ENCODE measurements at places on chromosomes 12 and 14.
A peak's percentile ranks its signal among the peaks of the same experiment; 100 is the strongest.

DNA sequence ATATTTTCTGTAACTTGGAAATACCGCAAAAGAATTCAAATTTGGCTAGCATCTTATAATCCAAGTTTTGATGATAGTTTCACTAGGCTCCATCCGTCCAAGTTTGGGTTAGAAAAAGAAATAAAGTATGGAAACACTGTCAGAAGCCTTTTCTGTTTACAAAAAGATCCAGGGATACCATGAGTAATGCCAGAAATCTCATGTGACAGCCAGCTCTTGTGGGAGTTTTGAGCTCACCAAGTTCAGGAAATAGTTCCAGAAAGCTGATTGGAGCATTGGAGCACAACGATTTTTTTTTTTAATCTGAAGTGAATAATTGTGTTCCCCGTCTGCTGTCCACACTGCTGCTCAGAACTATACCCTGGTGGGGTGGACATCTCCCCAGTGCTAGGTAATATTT is 229.7 kb upstream of the NPAS3 start:
- peak; percentile 74 for DNase-seq

GRCh38 chr12:111616177-111616623 is 17.1 kb upstream of the ATXN2 start:
- DNase-seq = no peak

DNA sequence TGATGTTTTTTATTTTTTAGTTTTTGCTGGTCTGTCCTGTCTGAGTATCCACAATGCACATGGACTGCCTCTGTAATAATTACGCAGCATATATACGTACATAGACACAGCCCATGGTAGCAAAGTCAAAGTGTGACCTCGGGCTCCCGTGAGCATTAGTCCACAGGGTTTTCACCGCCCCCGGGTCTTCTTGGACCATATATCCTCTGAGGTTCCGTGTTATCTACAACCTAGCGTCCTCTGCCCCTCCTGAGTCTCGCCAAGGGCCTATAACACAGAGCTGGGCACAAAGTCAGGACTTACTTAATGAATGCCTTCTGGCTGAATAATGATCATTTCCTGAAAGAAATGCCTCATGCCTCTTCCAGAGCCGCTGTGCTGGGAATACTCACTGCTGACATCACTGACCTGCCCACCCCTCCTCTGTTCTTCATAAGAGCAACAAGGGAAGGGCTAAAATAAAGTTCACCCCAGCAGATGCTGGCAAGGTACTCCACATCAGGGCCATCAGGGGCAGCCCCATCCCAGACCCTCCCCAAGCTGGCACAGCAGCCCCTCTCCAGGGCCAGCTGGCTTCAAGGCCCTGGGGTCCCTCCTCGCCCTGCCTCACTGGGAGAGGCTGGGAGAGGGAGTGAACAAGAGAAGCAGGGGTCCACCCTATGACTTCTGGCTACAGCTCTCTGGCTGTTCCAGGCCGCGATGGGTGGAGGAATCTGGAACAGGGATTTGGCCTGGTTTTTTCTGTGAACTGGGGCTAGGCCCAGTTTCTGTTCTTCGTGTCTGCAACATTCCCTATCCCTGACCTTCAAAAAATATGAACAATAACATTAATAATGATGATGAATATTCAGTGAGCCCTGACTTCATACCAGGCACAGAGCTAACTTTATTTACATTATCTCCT is 7.9 kb downstream of the HDAC7 start:
- DNase-seq = peak; percentile 72

DNA sequence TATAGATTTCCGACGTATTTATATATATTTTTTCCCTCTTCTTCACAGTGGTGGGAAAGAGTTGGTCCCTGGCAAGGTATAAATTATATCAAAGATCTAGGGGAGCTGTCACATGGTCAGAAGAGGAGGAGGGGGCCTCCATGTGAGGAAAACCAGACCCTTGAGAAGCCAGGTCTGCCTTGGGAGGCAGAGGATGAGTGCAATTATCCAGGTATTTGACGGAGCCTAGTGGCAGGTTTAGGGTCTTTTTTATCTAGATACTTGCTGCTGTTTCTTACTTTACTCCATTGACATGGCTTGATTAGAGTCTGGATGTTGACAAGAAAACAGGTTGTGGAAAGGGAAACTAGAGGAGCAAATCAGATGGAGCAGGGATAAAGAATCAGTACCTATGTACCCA is 5.5 kb downstream of the COPZ1 start:
- no peak for DNase-seq

- DNase-seq = no peak
Measured at GRCh38 chr12:102740141-102740955, 176.7 kb downstream of the PAH start.

DNA sequence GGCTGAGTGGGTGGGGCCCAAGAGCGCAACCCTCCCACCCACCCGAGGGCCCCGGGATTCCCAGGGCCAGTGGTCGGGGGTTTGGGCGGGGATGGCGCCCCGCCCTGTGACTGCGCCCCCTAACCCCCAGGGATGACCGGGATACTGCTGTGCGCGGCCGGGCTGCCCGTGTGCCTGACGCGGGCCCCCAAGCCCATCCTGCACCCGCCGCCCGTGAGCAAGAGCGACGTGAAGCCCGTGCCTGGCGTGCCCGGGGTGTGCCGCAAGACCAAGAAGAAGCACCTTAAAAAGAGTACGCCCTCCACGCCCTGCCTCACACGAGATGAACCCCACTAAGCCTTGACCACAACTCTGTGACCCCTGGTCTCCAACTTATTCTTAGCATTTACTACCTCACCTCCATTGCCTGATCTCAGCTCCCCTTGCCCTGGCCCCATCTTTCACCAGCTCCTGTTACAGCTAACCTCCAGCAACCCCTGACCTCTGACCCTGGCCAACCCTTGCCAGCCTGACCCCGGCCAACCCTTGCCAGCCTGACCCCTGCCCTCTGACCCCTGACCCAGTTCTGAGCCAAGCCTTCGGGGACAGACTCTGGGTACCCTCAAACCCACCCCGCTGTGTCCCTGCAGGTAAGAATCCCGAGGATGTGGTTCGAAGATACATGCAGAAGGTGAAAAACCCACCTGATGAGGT is 37.0 kb downstream of the DTX1 start:
- DNase-seq = no peak

- peak; percentile 55 for DNase-seq
Measured at GRCh38 chr14:90815822-90816662, at the start of gene TTC7B. TSS of gene TTC7B (minus strand) at chr14:90816430. CDS start at chr14:90816295, 135 bp downstream.

DNA sequence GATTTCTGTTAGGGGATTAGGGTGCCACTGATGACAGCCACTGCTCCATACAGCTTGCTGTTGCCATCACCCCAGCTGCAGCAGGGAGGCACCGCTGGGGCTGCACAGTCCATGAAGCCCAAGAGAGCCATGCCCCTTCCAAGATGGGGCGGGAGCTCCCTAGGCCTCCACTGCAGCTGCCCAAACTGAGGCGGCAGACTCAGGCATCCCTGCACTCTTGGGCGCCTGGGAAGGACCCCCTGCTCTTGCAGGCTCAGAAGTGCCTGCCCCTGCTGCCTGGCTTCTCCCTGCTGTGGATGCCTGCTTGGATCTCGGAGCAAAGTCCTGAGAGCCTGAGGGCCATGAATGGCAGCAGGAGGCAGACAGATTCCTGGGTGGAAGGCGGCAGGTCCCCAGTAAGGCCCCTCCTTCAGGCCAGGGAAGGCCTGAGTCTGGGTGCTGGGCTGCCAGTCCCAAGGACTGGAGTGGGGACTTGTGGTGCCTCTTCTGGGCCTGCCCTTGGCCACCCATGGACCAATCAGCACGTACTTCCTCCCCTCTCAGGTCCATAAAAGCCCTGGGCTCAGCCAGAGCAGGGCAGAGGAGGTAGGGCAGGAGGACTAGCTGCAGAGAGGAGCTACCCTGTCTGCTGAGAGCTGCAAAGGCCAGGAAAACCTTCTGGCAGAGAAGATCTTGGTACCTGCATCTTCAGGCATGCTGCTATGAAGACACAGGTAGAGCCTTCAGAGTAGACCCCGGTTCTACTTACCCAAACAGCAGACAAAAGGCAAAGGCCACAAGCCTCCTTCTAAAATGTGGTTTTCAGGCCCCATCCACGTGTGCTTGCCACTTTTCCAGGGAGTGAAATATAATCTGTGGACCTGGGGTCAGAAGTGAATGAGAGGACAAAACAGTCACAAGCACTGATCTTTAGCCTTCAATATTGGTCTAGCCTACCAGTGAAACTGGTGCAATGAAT is 30.0 kb upstream of the STK38L start:
- DNase-seq = no peak

DNA sequence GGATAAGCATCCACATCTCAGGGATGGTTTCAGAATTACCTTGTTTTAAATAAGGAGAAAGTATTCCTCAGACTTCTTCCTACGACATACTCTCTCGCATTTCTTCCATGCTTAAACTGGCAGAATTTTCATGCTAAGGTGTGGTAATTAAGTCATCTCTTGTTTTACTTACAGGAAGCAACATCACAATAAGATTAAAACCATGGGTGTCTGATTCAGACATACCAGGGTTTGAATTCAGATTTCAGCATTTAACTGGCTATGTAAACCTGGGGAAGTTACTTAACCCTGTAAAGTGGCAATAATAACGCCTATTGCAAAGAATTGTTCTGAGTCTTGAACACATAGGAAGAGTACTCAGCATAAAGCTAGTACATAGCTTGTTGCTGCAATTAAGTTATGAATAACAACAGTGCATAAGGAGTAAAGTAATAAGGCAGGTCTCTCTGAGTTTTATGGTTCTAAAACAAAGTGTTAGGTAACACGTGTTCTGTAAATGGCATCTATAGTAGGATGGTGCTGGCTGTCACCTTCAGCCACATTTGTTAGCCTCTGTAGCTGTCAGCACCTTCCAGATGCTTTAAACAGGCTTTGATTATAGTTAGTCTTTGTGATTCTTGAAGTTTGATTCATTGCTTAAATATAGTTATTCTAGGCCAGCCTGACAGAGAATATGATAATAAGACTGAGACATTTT is 38.8 kb downstream of the IFT43 start:
- DNase-seq = no peak

DNA sequence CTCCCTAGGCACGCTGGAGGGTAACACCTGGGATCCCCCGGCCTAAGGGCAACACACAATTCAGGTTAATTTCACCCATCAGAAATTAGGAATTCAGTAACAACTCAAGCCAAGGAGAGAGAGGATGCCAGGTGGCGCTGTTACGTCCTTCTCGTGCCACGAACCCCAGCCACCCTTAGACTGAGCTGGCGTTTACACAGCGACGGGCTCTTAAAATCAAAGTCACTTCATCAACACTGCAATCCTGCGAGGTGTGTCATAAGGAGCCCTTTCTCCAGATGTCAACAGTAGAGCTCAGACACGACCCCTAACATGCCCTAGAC is 110.6 kb upstream of the TMEM132D start:
- peak; percentile 74 for DNase-seq

GRCh38 chr12:108779998-108780688 is 48.8 kb upstream of the CORO1C start:
- no peak for DNase-seq

DNA sequence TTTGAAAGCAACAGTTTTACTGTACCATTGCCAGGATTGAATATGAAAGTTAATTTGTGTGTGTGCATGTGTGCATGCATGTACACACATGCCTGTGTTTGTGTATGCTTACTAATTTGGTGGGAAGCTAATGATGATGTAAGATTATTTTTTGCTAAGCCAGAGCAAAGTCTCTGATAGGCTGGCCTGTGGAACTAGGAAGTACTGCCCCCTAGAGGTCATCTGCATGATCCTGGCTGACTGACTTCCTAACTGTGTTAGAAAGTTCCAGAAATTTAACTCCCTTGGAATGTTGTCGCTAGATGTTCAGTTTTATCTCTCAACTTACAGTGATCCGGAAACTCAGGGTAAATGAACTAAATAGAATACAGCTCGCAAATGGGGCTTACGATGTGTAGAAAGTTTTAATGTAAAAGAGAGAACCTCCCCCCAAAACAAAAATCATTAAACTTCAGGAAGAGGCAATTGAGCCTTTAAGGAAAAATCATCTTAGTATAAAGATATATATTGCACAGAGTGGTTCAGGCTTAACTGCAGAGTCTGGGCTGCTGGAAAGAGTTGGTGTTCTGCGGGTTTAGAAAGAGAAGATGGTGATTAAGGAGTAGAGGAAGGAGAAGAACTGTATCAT is 34.3 kb upstream of the SLC38A1 start:
- DNase-seq = peak; percentile 35

DNA sequence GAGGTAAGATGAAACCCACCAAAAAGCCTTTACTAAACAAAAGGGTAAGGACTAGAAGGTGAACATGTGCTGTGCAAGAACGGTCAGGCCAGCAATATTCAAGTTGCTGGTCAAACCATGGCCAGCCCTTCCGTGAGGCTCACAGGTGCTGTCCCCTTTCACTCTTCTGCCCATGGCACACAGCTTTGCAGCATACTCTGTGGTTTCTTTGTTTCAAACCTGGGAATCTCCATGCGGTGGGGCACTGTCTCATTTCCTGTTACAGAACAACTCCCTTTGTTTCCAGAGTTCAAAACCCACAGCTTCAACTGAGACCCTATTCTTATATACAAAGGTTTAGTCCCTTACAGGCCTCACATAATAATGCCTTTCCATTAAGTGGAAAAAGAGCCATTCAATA is 1.7 kb upstream of the OVCH1 start:
- DNase-seq = no peak

DNA sequence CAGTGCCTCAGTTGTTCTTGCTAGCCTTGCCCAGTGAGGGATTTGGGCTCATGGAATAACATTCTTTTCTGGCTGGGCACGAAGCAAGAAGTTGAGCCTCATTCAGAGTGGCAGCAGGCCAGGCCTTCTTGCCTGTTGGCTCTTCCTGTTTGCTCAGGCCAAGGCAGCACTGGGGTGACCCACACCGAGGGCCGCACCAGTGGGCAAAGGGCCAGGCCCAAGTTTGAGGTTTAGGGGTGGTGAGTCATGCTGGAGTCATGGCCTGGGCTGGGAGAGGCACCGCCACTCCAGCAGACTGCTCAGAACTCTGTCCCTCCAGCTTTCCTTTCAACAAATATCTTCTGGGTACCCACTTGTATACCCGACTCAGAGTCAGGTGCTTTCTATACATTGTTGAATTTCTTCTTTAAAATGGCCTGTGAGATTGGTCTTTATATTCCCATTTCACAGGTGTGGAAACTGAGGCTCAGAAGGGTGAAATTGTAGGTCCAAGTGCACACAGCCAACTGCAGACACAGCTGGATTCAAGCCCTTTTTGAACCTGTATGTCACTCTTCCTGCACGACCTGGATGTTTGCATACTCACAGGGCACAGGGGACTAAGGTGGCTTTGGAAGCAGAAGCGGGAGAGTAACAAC is 279.4 kb downstream of the FOXN3 start:
- DNase-seq = peak; percentile 97

DNA sequence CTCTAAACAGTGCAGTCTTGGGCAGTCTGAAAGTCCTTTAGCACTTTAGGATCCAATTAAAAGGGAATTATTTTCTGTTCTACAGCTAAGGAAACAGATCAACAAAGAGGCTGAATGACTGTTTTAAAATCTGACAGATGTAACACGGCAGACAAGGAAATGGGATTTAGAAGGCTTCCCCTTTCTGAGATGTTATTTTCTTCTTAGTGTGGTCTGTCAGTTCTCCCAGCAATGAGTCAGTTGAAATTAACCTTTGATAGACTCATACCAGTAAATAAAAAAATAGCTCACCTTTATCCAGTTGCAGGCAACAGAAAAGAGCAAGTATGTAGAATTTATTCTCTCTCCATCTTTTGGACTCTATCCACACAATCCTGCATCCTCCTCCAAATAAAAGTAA is 98.1 kb downstream of the NEDD1 start:
- DNase-seq = no peak

GRCh38 chr12:74429535-74429934 is 108.1 kb upstream of the ATXN7L3B start:
- DNase-seq = no peak

- peak; percentile 87 for DNase-seq
Measured at GRCh38 chr12:46430340-46430948, 57.9 kb upstream of the SLC38A2 start.
